ENCODE measurements at places on chromosomes 12 and 14.

DNA sequence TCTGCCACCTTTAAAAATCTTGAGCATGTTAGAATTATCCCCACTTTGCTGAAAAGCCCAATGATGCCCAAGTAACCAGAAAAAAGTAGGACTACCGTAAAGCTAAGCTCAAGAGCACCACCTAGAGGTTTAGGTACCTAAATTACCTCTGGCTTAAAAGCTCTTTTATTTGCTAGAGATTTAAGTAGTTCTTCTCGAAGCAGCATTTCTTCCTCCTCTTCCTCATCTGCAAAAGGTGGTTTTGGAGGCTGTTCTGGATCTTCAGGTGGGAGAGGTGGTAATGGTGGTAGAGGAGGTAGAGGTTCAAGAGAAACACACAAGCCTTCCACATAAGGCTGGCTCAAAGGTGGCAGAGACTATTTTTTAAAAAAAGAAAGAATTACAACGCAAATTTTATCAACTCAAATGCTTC lies 26.9 kb downstream of the ZFC3H1 start:
- no peak for DNase-seq

- DNase-seq, result no peak
Measured at GRCh38 chr12:113827539-113828114, 138.5 kb downstream of the RBM19 start.

GRCh38 chr12:12901158-12901791 lies 9.9 kb downstream of the GPRC5A start:
- no peak for DNase-seq

DNA sequence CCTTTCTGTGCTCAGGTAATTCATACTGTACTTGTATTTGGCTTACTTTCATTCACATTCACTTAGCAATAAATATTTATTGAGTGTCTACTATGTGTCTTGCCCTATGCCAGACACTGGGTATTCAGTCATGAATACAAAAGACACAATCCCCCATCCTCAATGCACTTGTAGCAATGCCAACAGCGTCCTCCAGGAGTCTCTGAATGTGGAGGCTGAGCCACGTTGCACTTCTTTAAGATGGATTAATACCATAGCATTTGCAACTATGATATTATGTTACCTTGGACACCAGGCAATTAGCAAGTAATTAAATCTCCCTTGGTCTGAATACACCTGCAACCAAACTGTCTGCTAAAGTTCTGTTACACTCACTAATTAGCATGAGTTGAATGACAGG lies 58.8 kb downstream of the OTX2 start:
- DNase-seq, result no peak

GRCh38 chr14:63960926-63961567 lies 108.2 kb downstream of the SYNE2 start:
- DNase-seq, result no peak

- no peak for DNase-seq
Measured at GRCh38 chr12:24947541-24948419, 1.1 kb downstream of the BCAT1 start.

DNA sequence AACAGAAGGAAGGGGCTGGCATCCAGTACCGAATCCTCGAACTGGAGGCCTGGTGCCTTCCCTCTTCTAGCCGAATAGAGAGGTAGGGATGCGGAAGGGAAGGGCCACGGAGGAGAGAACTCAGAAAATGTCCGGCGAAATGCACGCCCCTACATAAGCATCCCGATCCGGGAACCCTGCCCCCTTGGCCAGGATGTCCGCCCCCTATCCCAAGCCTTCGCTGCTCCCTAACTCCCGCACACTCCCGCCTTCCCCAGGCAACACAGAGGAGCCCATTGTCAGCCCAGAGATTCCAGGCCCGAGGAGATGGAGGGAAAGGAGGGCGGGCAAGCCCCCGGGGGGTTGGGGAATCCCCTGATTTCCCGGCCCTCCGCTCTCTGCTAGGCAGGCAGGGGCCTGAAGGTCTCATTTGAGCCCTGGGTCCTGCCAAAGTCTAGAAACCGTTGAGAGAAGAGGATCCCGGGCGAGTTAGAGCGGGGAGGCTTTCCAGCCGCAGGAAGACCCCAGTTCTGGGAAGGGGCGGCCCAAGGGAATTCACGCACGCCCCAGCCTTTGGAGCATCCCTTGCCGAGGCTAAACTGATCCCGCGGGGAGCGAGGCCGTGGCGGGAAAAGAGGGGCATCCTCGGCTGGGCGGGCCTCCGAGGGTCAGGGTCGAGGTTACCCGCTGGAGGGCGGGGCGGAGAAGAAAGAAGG lies 569 bp upstream of the ARHGEF40 start:
- DNase-seq, result no peak

GRCh38 chr14:56858422-56858821 lies 48.1 kb upstream of the OTX2 start:
- no peak for DNase-seq

GRCh38 chr12:51521554-51522276 lies 69.3 kb upstream of the SCN8A start:
- no peak for DNase-seq

DNA sequence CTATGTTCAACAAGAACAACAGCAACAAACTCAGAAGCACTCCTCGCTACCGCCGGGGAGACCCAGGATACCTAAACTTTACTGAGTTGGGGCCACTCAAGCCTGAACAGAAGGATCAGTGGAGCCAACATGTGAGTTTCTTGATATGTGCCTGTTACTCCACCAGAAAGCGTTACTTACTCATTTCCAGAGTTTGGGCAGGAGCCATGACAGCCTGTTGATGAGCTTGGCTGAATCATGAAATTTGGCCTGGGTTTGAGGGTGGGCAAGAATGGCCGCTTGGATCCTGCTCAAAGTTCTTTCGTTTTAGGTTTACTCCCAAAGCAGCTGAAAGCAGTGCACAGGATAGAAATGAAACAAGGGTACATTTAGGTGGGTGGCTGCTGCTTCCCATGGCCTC lies 12.0 kb upstream of the GALNT6 start:
- DNase-seq, result no peak

- no peak for DNase-seq
Measured at GRCh38 chr12:65420941-65421340, 142.5 kb downstream of the MSRB3 start.

DNA sequence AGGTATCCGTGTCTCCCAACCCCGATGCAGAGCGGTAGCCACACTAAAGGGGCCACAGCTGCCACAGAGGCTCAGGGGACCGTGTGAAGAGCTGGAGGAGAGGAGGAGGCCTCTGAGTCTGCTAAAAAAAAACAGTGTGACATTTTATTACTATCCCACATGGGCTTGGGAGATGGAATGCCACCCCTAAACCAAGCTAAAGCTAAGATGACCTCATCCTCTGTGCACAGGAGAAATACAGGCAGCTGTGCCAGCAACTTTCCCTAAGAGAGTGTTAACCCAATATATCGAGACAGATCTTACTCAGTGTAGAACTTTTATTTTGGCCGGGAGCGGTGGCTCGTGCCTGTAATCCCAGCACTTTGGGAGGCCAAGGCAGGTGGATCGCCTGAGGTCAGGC lies 18.0 kb downstream of the BCL2L14 start:
- no peak for DNase-seq

- no peak for DNase-seq
Measured at GRCh38 chr14:36605506-36605857, 23.1 kb upstream of the NKX2-8 start.

DNA sequence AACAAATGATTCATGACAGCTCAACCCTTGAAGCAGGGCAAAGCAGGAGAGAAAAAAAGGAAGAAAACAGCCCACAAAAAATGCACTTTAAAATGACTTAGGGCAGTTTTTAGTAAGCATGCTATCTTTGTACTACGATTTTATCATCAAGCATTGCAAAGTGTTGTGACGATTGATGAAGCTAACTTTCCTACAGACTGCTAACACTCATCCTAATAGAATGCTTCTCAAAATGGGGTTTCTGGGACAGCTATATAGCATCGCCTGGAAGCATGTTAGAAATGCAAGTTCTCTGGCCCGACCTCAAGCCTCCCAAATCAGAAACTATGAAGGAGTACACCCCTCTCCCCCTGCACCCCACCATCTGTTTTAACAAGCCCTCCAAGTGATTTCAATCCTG lies 256.4 kb downstream of the SSPN start:
- DNase-seq, result no peak

DNA sequence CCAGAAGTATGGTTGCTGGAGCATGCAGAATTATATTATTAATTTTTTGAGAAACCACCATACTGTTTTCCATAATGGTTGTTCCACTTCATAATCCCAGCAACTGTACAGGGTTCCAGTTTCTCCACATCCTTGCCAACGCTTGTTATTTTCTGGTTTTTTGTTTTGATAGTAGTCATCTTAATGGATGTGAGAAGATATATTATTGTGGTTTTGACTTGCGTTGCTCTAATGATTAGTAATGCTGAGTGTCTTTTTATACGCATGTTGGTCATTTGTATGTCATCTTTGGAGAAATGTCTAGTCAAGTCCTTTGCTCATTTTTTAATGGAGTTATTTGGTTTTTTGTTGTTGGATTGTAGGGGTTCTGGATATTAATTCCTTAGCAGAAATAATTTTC lies 58.1 kb downstream of the DAAM1 start:
- no peak for DNase-seq

- no peak for DNase-seq
Measured at GRCh38 chr14:73729556-73730265, 15.5 kb upstream of the PNMA1 start.

DNA sequence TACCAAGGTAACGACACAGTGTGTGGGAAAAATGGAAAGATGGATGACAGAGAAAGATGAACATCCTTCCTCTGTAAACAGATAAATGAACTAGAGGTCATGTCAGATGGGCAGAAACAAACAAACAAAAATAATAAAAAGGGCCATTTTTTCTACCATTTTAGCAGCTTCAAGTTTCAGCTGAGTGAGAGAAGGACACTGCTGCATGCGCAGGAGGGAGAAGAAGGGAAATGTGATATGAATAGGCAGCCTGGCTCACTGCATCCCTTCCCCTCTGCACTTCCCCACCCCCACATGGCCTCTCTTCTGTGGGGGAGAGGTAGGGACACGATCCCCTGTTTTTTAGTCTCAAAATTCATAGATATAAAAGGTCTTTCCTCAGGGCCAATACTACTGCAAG lies 492.0 kb downstream of the NELL2 start:
- DNase-seq, result no peak

DNA sequence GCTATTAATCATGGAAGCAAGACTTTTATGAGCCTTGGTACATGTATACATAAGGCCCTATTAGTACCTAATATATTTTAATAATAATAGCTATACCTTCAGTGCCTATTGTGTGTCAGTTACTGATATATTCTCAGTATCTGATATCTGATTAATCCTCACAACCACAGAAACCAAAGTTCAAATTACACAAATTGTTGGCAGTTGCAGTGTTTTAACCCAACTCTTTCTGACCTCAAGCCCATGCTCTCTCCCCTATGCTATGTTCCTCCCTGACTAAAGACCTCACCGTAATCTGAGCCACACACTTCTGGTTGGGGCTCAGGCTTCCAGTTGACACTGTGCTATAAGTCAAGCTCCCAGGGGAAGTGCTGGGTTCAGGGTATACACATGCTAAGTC lies 214.4 kb downstream of the SPTSSA start:
- DNase-seq, result no peak

DNA sequence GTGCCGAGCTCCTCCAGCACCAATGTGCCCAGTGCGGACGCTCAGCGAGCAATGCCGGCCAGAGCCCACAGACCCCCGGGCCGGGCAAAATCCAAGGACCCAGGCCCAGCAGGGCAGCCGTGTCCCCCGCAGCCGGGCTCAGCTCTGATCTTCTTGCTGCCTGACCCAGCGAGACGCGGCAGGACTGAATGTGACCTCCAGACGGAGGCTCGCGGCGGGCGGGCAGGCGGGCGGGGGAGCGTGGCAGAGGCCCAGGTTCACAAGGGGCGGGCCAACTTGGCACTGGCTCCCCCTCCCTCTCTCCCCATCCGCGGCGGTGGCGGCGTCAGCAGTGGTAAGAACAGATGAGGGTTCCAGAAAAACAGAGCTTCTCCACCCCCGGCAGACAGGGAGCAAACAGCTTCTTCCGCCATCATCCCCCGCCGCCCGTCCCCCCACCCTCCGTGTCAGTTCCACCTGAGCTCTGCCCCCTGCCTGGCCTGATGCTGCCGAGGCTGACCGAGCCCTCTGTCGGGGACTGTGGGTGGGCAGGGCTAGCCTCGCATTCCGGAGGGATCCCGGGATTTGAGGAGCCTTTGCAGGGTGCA lies 94.3 kb downstream of the RFLNA start:
- DNase-seq, result peak; percentile 71

DNA sequence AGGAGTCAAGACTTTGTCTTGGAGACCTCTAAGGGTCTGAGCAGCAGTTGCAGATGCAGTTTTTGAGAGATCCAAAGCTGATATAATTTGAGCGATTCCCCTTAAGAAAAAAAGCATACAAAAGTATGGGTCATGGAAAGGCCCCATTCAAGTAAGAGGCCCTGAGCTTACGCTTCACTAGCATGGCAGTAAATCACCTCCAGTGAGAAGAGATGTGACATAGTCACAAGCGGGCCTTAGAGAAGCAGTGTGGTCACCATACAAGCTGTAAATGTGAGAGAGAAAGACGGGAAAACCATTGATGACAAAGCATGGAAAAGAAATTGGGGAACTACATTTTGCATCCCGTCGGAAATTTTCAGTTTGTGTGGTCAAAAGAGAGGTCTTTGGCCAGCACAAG lies 70.6 kb upstream of the GSC start:
- no peak for DNase-seq

- no peak for DNase-seq
Measured at GRCh38 chr12:77608271-77608824, 222.3 kb upstream of the NAV3 start.

GRCh38 chr14:83988275-83988674 lies 1541.7 kb upstream of the FLRT2 start:
- no peak for DNase-seq
